Thyroid gland (tissue), 4 donors: ENCODE measurements at places on chromosomes 1 and 21. TPM values are rescaled to one million over a fixed set of nuclear protein-coding genes. Genes with fewer than 3 reads are reported as not detected.

GRCh38 chr1:181429462-181429861, 53.9 kb upstream of the CACNA1E start:
- DNase-seq = no peak
- no peaks in the 10 kb centered on the region for H3K4me1 ChIP-seq
- H3K27me3 ChIP-seq = no peaks in the 10 kb centered on the region
- H3K36me3 ChIP-seq = no peaks in the 10 kb centered on the region
- no peak overlapping the region for H3K4me3 ChIP-seq

DNA sequence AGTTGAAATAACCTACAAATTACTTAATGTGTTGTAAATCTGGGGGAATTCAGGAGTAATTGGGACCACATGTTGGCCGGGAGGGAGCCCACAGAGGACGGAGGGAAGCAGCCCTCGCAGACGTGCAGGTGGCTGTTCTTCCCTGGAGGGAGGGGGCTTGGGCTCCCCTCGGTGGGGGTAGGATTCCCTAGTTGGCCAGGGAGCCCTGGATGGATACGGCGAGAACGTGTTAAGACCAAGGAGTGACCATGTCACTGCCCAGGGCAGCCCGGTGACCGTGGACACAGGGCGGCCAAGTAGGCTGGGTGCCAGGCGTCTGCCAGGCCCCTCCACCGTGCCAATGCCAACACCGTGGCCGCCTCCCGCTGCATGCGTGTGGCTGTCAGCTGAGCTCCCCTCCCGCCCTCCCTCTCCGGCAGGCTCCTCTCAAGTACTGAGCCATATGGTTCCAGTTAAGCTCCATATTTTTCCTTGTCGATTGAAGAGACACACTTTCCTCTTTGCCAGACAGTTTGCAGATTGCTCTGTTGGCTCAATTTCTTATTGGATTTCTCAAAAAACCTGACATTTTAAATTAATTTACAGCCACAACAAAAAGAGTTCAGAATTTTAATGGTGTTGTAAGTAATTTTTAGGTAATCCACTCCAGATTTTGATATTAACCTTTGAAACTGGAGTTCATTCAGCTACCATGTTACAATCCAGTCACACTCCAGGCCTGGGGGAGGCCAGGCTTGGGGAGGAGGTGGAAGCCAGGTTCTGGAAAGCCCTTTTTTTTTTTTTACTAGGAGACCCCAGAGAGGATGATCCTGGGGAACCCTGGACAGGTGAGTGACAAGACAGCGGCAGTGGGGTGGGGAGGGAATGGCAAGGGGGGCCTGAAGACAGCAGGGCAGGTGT, 71.2 kb downstream of the CASZ1 start:
- peak overlapping the region; percentile 77 for H3K27ac ChIP-seq
- H3K4me3 ChIP-seq = no peak overlapping the region
- H3K27me3 ChIP-seq = no peaks in the 10 kb centered on the region
- DNase-seq = peak; percentile 91
- no peaks in the 10 kb centered on the region for H3K36me3 ChIP-seq

Gene TEX38
- 2.1 TPM for total RNA-seq

Gene GBP1
- 54.3 TPM for total RNA-seq

- H3K36me3 ChIP-seq = peaks cover 22% of the 10 kb centered on the region
- H3K27me3 ChIP-seq = no peaks in the 10 kb centered on the region
- peak overlapping the region; percentile 89 for H3K27ac ChIP-seq
- H3K4me3 ChIP-seq = no peak overlapping the region
These were observed 11.0 kb upstream of the CPLANE2 start for GRCh38 chr1:16248007-16248436.

DNA sequence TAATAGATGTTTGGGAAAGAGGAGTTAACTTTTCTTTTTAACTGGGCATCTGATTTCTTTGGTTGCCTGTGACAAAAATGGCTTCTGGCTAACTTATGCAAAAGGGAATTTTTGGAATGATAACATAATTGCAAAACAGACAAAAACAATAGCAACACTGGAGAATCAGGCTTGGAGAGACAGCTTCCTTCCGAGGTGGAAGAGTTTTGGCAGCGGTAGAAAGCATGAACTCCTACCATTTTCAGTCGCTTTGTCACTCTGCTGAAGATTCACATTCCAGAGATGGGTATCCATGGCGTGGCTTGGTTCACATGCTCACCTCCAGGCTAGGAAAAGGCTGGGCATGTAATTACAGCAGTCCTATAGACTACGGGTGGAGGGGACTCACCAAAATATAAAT, 17.2 kb upstream of the FGGY start:
- H3K27me3 ChIP-seq = no peaks in the 10 kb centered on the region
- no peak for DNase-seq
- no peak overlapping the region for H3K4me3 ChIP-seq
